ENCODE measurements at places on chromosomes 5 and 9.

DNA sequence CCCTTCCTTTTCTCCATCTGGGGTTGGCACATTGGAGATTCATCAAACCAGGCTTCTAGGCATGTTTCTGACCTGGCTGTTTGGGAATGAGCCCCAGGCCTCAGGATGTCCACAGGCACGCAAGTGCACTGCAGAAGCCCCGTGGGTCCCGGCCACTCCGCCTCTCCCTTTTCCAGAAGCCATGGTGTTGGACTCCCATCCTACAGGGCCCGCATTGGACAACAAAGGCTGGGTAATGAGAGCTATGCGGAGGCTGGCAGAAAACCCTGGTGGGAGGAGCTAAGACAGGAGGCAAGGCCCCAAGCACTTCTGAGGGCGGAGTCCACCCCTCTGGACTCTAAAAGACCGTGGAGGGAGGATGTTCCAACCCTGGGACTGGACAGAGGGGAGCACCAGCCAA is 160.6 kb downstream of the OLFM1 start:
- no peak for DNase-seq

DNA sequence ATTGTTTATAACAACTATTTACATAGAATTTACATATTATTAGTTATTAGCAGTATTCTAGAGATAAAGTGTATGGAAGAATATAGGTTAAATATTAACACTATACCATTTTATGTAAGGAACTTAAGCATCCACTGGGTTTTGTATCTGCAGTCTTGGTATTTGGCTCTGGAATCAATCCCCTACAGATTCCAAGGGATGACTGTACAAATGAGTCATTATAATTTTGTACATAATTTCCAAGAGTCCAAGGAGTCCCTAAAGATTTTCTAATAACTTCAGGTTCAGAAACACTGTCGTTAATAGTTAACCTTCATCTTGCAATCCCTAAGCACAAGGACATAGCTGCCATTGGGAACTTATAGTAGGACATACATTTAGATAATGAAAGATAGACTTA is 254.8 kb upstream of the PDE4D start:
- no peak for DNase-seq

GRCh38 chr5:97591781-97592180 is 408.7 kb upstream of the RIOK2 start:
- no peak for DNase-seq

- no peak for DNase-seq
Observed at GRCh38 chr9:95382433-95382832, 64.9 kb upstream of the FANCC start.

DNA sequence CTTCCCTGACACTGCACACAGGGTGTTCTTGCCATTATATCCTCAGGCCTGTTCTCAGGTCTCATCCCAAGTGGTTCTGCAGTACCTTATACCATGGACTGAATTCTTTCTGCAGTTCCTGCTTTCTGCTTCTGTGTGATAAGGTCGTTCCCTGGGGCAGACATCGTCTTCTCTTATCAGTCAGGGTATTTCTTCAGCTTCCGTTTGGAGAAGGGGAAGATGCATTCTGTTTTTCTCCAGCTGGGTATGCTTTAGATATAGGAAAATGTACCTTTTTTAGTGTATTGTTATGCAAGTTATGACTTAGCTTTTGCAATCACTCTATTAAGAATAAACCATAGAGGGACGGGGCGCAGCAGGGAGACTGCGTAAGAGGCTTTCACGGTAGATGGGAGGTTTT is 31.1 kb downstream of the RALGPS1 start:
- no peak for DNase-seq

DNA sequence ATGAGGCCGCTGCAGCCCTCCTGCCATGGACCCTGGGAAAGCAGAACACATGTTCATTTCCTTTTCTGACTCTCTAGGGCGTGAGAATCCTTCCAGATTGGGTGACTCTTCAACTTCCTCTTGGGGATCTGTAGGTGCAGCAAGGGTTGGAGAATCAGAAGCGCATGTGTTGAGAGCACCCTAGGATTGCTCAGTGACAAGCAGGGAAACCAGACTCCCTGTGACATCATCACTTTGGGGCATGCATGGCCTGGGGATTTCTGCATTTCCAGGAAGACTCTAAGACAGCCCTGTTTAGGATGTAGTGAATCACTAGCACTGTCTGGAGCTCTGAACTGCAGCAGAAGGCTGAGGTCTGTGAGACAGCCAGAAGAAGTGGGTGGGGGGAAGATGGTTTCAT is 15.1 kb upstream of the LCP2 start:
- no peak for DNase-seq

GRCh38 chr9:13146840-13147239 is 132.7 kb downstream of the MPDZ start:
- DNase-seq: no peak

- no peak for DNase-seq
Observed at GRCh38 chr5:85967681-85968080, 650.1 kb upstream of the COX7C start.

DNA sequence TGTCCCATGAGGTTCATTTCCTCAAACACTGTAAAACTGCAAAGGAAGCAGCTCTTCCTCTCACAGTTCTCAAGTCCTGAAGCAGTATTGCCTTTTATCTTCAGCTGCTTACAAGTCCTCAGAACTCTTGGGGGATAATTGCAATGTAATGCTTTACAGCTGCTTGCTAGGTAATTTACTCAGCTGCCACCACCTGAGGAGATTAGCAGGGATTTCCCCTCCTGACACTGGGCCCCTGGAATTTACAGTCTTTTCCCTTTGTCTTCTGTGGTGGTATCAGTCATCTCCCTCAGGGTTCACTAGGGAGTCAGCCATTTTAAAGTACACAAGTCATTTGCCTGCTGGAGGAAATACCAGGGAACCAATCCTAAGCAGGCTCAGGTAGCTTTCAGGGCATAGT is 754.3 kb upstream of the GRAMD2B start:
- DNase-seq: no peak

DNA sequence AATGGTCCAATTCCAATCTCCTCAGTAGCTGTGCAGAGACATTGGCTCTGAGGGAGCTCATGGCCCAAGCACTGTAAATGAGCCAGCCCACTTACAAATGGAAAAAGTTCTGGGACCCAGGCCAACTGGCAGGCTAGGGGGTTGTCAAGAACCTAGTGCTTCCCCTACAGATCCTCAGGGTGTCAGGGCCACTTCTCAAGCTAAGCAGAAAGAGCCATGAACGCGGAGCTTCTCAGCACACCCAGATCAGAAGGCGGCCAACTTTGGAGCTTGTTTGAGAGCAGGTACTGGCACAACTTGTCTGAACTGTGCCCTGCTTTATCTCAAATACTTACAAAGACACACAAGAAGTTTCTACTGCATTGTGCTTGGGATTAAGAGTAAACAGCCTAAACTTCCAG is 17.5 kb downstream of the TLE1 start:
- DNase-seq: no peak

DNA sequence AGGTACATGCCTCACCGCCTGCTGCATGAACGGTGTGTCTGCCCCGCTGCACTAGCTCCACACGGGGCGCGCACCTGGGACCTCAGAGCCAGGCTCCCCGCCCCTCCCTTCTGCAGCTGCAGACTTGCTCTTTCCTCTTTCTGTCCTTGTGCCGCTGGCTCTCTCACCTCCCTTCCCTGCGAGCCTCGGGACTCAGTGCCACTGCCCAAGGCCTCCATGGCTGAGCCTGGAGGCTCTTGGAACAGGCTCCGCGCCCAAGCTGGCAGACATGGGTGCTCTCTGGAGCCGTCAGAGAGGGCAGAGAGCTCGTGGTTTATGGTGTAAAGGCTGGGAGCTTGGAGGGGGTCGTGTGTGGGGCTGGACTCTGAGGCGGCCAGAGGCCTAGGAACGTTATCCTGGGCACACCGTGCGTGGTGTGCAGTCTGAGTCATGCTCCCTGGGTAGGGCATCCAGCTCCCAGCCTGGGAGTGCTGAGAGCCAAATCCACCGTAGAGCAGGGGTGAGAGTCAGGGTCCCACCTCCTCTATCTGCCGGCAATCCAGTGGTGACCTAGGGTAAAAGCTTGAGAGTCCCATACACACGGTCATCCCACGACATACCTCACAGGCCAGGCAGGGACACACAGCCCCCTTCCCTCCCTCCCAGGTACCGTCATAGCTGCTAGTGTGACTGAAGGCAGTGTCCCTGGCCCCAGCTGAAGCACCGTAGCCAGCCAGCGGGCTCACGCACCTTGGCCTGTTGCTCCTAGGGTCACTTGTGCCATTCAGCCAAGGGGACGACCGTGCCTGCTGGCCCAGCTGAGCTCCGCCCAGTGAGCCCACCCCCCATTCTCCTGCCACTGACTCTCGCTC is 22.4 kb downstream of the GOLGA2 start:
- DNase-seq: no peak

DNA sequence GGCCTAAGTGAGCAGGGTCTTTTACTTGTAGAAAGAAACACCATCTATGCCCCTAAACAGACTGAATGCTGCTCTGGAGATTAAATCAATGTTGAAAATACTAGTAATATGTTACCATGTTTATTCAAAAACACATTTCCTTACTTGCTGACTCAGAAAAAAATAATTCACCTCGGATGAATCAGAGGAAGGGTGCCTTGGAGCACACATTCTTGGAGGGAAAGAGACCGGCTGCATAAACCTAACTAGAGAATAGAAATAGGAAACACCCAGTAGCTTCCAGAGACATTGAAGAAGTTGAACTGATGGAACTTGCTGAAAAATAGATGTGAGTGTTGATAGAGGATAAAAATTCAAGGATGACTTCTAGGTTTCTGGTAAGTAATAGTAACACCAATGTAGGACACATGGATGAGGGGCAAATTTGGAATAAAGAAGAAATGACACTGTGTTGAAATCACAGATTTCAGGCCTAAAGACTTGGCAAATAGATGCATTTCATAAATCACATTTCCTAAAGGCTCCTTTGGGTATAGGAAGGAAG is 76.9 kb upstream of the MINAR2 start:
- no peak for DNase-seq

DNA sequence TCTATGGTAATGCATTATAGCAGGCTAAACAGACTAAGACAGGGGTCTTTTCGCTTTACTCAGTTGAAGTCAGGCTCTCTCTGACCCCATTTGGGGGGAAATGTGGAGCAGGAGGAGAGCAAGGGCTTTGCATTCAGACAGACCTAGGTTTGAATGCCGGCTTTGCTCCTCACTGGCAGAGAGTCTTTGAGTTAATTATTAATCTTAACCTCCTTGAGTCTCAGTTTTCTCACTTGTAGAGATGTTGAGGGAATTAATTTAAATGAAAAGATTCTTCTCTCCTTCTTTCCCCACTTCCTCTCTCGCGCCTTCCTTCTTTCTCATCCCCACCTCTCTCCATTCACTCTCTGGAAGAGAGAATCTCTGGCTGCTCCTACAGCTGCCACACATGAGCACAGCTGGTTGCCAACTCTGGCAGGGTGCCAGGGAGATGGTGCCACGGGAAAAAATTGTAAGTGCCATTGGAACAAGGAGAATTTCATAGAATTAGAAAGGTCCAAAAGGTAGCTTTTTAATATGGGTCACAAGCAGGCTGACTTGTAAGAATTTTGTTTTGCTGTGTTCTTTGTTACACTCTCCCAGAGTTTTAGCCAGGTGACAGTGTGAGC is 25.2 kb upstream of the GLRA1 start:
- no peak for DNase-seq

DNA sequence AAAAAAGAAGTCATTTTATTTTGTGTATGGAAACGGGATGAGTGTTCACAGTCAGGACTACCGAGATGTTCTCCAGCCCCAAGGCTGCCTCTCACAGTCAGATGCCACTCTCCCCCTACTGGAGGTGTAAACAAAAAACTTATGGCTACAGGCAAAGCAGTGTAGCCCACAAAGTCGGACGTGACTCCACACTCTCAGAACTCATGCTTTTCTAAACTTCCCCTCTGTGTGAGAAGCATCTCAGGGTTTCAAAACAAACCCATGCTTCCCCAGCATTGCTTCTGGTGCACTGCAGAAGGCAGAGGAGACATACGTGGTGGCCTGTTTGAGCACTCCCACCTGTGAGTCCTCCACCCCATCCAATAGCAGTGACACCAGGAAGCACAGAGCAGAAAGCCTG is 580.3 kb downstream of the BNC2 start:
- no peak for DNase-seq

DNA sequence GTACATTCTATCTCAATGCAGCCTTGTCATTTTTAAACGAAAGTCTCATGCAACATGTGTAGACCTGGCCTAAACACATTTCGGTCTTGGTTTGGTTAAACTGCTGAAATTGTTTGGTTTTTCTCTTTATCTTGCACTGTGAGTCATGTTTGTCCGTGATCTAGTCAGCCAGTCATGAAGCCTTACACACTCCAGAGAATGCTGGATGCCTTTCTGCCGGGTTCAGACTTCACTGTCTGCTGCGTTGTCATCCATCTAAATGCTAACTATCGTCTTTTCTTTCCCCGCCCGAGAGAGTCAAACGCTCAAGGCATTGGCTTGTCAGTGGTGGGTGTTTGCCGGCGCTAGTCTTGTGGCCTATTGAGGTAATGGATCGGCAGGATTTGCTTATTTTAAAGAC is 1194.6 kb upstream of the WWC1 start:
- DNase-seq: no peak

GRCh38 chr9:112495614-112496013 is 9.0 kb downstream of the KIAA1958 start:
- no peak for DNase-seq

- no peak for DNase-seq
Observed at GRCh38 chr5:180865981-180866695, 5.1 kb upstream of the ZFP62 start.

DNA sequence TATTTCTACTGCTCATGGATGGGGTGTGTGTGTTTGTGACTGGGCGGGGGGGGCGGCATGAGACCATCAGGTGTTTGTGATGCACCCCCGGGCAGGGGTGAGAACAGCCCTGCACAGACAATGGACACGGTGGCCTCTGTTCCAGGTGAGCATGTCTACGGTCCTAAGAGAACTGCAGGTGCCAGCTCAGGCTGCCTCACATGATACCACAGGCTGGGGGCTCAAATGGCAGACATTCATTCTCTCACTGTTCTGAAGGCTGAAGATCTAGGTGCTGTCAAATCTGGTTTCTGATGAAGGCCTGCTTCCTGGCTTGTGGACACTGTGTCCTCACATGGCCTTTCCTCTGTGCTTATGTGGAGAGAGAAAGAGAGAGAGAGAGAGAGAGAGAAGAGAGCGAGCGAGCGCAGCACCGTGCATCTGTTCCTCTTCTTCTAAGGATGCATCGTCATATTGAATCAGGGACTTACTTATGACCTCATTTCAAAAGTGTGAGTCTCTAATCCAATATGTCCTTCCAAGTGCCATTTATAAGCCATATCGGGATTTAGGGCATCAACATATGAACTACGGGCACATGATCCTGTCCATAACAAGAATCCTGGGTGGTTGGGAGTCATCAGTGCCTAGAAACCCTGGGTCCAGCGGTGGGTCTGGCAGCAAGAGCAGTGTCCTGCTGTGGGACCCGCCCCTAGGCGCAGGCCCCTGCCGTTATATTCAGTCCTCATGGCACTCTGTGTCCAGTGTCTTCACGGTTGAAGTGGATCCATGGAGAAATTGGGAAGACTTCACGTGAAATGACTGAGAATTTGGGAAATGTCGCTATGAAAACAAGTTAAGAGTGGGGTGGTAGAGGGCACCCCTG is 42.5 kb downstream of the NXNL2 start:
- no peak for DNase-seq

GRCh38 chr5:123358304-123358703 is 64.9 kb downstream of the CEP120 start:
- no peak for DNase-seq

GRCh38 chr9:85016384-85017006 is 347.0 kb downstream of the NTRK2 start:
- DNase-seq: no peak
